GDM1 (cell line): ENCODE measurements at places on chromosomes 2 and 18.

- no peak for DNase-seq
These were observed 117.2 kb downstream of the SPIRE1 start for GRCh38 chr18:12540751-12541150.

DNA sequence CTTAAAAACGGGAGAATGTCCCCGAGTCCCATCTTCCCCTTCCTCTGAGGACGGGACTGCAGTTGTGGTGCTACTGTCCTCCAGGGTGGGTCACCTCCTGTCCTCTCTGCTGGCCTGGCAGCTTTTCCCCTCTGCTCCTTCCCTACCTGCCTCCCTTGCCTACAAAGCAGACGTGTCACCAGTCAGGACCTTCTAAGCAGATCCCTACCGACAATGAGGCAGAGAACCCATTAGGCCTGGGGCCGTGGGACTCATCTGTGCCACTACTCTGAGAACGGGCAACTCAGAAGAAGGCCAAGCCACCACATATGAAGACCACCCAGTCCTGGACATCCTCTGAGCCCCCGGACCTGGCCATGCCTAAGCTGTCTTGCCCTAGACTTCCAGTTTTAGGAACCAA, 103.0 kb upstream of the TEX51 start:
- no peak for DNase-seq

DNA sequence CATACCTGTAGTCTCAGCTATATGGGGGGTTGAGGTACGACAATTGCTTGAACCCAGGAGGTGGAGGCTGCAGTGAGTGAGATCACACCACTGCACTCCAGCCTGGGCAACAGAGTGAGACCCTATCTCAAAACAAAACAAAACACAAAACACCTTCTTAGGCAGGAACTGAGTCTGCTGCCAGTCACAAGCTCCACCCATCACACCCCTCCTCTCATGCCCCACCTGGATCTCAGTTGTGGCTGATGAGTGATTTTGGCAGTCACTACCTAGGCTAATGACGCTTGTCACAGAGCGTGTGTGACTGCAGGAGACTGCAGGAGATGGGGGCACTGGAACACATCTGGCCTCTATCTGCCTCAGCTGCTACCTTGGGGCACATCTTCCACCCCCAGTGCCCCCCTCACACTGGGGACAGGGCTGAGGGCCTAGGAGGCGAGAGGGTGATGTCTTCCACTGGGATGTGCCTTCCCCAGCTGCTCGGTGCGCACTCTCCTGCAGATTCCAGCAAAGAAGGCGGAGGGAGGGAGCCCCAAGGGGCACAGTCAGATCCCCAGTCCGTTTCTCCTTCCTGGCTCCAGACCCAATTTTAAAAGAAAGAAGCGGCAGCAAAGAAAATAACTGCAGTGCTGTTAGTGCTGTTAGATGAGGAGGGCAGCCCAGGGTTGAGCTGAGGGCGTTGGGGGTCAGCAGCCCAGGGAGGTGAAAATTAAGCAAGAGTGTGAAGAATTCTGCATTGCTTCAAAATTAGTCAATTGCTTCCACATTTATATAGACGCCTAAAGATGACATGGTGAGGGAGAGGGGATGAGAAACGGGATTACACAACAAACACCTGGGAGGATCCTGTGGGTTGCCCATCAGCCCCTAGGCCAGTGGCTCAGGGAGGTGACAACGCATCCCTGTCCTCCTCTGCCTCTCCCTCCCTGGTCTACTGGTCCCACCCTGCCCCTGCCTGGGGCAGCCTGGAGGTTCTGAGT, 143.6 kb upstream of the HAAO start:
- no peak for DNase-seq

DNA sequence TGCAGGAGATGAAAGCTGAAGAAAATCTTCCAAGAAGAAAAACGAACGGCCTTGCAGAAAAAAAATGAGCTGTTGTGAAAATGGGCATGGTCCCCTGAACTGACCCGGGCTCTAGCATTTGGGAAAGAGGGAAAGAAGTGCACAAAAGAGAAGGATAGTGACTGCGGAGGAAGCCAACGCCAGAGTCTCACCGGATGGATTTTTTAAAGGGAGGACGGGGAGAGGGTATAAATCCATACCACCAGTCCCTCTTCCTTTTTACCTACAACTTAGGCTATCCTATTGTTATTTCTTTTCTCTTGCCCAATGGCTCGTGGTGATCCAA, 601 bp downstream of the WDR35 start:
- no peak for DNase-seq

DNA sequence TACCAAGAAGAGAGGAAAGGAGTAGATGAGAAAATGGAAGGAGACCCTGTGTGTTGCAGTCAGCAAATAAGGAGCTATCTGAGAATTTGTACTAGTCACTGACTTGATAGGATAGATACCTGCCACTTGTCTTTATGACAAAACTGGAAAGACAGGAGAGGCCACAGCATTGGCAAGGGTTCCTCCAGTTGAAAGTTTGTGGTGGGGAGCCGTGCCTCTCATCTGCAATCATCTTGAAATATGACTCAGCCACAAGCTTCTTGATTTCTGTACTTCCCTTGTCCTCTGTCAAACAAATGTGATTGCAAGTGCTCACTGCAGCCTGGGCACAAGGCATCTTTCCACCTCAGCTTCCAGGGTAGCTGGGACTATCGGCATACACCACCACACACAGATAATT, 99.1 kb downstream of the GREB1L start:
- DNase-seq, result no peak

DNA sequence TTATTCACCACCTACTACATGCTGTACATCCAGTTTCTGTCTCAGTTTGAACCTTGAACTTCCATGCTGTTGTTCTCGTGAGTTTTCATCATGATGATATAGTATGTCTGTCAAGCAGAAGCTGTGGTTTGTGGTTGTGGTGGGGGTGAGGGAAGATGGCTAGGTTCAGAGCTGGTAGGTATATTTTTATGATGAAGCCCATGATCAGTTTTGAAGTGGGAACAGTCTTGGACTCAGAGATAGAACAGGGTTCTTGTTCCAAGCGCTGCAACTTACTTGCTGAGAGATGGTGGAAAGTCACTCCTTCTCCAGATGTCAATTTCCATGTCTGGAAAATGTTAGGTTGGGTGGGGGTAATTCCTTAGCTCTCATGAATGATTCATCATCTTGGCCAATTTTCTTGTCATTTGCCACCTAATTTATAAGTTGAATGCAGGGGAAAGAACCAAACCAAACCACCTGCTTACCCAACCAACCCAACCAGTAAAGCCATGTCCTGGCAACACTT, 21.6 kb downstream of the PMAIP1 start:
- peak; percentile 74 for DNase-seq

DNA sequence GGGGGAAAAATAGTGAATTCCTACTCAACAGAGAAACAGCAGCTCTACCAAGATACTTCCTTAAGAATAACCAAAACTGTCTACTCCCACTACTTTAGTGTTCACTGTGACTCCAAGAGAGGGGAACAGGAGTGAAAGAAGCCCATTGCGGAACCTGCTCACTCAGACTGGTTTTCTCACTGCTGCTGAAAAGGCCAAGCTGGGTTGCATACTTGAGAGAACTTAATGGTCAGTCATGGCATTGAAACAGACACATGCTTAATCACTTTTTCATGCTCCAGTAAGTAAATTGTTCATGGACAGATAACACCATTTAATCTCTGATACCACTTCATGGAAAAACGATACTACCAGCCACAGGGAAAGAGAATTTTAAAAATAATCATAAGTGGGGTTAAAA, 35.7 kb upstream of the SLC8A1 start:
- DNase-seq, result no peak

GRCh38 chr2:239444626-239445577, 44.1 kb upstream of the HDAC4 start:
- DNase-seq, result no peak

GRCh38 chr2:25362434-25363145, 20.9 kb upstream of the DNMT3A start:
- DNase-seq, result peak; percentile 66

DNA sequence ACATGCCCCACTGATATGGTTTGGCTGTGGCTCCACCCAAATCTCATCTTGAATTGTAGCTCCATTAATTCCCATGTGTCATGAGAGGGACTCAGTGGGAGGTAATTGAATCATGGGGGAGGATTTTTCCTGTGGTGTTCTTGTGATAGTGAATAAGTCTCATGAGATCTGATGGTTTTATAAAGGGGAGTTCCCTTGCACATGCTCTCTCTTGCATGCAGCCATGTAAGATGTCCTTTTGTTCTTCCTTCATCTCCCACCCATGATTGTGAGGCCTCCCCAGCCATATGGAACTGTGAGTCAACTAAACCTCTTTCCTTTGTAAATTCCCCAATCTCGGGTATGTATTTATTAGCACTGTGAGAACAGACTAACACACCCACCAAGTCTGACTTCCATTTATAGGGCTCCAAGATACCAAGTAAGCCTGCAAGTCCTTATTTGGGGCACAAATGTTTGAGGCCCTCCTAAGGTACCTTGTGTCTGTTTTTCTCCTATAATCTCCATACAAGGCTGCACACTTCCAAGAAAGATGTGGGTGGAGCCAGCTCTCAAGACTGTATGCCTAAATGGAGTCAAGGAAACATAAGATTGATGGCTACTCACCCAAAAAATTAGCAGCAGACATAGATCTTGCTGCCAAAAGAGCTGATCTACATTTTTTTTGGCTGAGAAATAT, 364.7 kb downstream of the TXNL1 start:
- DNase-seq, result no peak

DNA sequence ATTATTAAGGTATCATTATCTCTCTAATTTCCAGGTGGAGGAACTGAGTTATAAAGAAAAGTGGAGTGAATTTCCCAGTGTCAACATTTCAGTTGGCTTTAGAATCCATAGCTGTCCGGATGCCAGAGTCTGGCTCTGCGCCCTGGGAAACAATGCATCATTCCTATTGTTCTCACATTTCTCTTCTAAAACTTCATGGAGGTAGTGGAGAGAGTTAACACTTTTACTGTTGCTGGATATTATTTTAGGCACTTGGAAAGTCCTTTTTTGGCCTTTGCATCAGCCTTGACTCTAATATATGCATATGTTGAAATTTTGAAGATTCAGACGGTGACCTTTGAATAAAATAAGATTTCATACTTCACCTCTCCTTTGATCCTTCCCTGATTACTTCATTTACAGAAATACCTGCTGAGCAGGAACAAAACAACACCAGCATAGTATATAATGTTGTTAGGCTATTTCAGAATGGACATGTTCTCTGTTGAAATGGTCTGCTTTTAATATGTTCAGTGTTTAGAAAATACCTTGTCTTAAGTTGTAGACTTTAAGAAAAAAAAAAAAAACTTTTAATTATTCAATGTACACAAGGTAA, 148.8 kb downstream of the EPHA4 start:
- DNase-seq, result no peak

DNA sequence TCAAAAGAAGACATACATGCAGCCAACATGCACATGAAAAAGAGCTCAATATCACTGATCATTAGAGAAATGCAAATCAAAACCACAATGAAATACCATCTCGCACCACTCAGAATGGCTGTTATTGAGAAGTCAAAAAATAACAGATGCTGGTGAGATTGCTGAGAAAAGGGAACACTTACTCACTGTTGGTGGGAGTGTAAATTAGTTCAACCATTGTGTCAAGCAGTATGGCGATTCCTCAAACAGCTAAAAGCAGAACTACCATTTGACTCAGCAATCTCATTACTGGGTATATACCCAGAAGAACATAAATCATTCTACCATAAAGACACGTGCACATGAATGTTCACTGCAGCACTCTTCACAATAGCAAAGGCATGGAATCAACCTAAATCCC, 95.5 kb upstream of the XIRP2 start:
- DNase-seq, result peak; percentile 65

DNA sequence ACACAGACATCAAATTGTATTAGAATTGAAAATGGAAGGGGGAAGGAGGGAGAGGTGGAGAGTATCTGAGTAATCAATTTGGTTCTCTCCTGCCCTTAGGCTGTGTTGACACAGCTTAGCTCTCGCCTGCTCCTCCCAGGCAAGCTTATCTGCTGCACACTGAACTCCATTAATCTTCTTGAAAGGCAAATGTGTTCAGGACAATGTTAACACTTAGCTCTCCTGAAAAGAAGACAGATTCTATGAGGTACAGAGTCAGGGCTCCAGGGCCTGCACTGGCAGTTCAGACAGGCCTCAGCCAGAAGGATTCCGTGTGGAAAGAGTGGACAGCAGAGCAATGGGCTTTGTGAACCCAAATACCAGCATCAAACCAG, 430.0 kb upstream of the TNP1 start:
- no peak for DNase-seq

DNA sequence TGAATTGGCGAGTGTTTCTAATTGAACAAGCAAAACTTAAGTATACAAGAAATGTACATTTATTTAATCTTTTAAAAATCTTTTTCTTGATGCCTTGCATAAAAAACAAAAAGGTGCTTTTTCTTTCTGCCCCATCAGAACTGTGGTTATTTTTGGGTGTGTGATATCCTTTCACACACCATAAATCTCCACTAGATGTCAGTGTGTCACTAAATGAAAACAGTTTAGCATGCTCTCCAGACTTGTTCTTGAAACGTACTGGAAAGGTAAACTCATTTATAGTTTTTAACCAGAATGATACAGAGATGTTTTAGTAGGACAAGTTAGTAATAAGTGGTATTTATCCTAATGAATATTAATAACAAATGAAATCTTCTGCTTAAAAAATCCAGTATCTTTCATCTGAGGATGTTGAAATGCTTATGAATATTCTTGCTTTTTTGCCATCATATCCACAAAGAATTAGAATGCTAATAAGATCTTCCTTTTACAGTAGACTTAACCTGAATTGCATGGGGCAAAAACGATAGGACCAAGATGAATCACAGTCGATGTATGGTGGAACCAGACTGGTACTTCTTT, 96.8 kb downstream of the UBE2E3 start:
- DNase-seq, result peak; percentile 27

GRCh38 chr2:100197631-100198153, 55.3 kb upstream of the AFF3 start:
- no peak for DNase-seq

DNA sequence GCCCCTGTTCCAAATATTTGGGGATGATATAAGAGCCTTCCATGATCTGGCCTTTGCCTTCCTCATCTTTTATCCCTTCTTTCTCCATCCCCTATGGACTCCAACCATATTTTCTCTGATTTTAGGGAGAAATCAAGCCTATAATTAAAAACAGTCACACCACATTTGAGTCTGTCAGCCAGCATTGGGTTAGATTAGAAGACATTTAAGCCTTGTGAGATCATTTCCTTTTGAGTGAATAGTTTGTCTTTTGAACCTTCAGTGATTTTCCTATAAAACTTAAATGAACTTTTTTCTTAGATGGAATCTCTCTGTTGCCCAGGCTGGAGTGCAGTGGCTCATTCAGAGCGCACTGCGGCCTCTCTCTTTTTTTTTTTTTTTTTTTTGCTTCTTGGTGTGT, 7.6 kb upstream of the C18orf32 start:
- DNase-seq, result no peak

DNA sequence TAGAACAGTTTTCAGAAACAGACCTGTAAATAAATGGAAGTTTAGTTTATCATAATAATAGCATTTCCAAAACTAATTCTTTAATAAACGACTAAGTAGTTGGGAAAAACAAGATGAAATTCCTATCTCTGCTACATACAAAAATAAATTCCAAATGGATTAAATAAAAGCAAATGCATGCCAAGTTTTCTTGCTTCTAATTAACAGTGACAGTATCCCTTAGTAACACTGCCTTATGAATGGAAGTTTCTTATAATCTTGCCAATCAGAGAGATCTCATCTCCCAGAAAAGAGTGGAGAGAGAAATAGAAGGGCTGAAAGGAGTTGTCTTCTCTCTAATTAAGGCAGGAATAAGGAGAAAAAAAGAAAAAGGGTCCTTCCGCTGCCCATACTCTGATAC, 133.9 kb downstream of the GFPT1 start:
- DNase-seq, result no peak
